ENCODE measurements at places on chromosomes 4 and X.

DNA sequence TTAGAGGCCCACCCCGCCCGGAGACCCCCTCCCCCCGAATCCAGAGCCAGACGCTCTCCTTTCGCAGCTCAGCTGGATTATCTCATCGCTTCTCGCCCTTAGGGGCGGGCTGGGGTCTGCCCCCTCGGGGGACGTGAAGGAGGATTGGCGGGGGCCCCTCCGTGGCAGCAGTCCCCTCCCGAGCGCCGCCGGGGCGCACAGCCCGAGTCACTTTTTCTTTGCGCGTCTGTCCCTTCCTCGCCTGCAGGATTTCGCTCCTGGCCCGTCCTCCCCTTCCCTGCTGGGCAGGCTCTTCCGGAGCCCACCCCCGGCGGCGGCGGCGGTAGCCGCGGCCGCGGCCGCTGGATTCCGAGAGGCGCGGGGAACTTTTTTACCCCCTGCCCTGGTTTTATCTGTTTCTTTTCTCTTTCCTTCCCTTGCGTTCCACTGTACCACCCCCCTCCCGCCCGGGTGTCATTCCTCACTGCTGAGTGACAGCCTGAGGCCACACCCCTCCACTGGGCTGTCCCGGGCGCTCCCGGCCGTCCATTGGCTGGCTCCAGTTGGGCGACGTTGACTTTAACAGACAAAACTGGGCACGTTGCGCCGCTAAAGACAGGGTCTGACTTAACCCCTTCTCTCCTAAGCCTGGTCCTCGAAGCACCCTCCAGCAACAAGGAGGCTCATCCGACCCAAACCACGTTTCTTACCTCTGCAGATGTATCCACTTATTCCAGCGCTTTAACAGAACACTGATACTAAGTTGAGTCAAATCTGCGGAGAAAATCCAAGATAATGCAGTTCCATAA lies 492 bp upstream of the NKX3-2 start:
- DNase-seq = peak; percentile 94

- no peak for DNase-seq
Measured at GRCh38 chr4:99615170-99615820, 40.7 kb downstream of the MTTP start.

- no peak for DNase-seq
Measured at GRCh38 chrX:119783026-119783425, 8.4 kb downstream of the RPL39 start.

DNA sequence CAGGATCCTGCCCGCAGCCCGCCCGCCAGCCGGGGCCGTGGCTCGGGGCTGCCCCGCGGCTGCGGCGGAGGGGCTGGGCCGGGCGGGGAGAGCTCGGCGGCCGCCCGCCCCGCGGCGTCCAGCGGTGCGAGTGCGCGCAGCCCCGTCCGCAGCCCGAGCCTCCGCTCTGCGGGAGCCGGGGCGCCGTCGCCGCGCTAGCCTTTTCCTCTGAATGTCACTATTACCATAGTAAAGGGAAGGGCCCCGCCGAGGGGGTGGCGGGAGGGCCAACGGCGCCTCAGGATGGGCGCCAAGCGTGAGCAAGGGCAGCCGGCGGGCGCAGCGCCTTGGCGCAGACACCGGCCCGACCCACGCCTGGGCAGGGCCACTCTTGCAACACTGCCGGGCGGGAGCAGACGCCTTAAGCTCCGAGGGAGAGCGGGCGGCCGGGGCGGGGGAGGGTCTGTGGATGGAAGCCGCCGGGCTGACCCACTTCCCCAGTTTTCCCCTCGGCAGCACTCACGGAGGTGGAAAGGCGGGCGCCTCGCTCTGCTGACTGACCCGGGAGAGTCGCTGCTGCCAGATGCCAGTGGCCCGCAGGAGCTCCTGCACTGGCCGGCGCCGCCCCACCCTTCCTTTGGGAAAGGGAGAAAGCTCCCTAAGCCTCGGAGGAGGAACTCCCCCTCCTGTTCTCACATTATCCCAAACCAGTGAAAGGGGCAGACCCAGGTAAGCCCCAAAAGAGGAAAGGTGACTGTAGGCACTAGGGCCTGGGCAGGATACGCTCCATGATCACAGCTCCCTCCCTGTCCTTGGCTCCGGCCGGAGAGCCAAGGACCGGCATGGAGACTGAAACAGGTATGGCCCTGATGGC lies 329.4 kb downstream of the HNRNPD start:
- peak; percentile 51 for DNase-seq

GRCh38 chr4:54493862-54494261 lies 163.9 kb upstream of the KIT start:
- no peak for DNase-seq

All from NCI-H2081 (cell line).